Large intestine (tissue), 12 donors: ENCODE measurements at places on chromosomes 7 and 10.
A peak's percentile ranks its signal among the peaks of the same experiment; 100 is the strongest.

DNA sequence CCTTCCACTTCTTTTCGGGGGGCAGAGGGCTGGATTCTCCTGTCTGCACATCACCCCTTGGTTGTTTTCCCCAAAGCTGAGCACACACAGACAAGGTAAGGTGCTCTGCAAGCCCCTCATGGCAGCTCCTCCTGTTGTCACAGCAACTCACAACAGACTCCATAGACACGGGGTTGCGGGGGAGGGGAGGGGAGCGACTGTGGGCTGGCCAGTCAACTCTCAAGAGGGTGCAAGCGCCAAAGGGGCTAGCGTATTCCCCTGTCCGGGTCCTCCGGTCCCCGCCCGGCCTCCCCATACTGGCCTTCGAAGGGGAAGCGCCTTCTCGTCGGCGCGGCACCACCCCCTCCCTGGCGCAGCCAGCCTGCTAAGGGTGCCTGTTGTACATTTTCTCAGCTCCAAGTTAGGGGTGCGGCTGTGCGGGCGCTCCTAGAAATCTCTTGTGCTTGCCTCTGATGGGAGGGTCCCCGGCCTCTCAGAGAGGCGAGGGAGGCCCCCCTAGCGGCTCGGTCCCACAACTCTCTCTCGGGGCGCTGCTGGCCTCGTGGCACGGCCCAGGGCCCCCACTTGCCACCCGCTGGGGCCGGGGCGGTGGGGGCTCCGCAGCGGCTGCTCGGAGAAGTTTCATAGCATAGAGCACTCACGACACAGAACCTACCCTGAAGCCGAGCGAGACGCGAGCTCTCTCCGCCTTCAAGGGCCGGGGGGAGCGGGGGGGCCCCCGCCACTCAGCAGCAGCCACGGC, 498 bp downstream of the RHOBTB1 start:
- peak; percentile 74 for DNase-seq

DNA sequence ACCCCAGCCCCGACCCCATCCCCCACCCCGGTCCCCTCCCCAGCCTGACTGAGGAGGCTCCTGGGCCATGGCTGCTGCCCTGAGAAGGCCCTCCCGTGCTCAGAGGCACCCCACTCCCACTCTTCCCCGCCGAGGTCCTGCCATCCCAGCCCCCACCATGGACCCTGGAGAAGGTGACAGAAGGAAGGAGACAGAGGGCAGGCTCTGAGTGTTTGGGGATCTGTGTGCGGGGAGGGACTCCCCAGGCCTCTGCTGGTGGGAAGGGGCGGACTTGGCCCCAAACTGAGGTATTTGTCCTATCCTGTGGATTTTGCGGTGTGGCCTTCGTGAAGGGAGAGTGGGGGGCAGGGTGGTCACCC, 53.4 kb downstream of the PWWP2B start:
- no peak for DNase-seq

DNA sequence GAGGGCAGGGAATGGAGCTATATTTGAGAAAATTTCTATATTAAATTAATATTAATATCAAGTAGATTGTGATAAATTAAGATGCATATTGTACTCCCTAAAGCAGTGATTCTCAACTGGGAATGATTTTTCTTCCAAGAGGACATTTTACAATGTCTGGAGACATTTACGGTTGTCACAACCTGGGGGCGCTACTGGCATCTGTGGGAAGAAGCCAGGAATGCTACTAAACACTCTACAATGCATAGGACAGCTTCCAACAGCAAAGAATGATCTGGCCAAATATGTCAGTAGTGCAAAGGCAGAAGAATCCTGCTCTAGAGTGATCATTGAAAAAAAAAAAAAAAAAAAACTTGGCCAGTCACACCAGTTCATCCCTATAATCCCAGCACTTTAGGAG, 100.0 kb downstream of the LSM5 start:
- DNase-seq, result no peak

DNA sequence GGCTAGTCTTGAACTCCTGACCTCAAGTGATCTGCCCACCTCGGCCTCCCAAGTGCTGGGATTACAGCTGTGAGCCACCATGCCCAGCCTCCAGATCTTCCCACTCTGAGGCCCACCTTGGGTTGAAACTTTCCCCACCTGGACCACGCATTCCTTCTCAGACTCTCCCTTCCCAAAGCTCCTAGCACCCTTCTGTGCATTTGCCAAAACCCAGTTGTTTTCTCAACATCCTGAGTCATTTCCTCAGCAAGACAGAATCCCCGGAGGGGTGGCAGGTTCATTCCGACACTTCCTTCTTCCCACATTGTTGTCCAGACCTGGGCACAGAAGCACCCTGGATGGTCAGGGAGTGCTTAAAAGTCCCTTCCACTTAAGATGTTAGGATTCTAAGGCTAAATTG, 28.9 kb downstream of the BAG3 start:
- no peak for DNase-seq

GRCh38 chr10:117503244-117504205, 39.0 kb upstream of the EMX2 start:
- DNase-seq, result no peak

GRCh38 chr7:73602721-73603651, 21.3 kb downstream of the MLXIPL start:
- no peak for DNase-seq

DNA sequence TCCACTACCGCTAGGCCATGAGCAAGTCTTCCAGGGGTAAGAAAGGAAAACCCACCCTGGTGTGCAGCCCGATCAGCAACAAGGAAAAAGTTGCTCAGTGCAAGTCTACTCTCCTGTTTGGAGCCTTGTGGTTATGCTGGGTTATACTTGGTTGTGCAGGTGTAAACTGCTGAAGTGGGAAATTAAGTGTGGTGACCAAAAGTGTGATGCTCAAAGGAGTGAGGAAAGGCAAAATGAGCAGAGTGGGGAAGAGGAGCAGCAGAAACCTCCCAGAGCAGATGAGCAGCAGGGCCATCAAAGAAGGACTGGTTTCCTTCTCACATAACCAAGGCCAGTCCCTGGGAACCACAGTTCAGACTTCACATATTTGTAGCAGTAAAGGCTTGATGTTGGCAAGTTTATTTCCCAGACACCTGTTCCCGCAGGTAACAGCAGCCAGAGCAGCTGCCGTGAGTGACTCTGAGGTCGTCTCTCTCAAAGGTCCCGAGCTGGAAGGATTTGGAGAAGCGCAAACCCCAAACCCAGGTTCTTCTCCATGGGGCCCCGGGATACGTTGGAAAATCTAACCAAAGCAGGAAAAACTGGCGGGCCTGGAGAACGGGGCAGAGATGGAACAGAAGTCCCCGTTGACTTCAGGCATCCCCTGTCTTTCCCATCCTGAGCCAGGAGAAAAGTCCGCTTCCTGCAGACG, 607 bp upstream of the SMO start:
- no peak for DNase-seq

DNA sequence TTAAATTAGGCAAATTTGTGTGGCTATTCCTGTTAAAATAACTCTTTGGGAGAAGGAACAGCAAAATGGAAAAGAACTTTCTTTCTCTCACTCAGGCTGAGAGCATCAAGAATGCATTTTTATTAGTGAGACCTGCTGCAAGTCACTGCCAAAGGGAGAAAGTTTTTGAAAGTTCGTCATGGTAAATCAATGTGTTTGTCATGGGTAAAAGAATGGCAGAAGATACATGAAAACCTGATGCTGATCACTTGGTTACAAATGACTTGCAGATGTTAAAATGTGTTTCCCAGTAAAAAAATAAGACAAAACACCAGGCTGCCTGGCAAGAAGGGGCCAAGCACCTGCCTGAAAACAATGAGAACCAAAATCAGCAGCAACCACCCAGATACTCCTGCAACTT, 484.7 kb upstream of the NRP1 start:
- no peak for DNase-seq

DNA sequence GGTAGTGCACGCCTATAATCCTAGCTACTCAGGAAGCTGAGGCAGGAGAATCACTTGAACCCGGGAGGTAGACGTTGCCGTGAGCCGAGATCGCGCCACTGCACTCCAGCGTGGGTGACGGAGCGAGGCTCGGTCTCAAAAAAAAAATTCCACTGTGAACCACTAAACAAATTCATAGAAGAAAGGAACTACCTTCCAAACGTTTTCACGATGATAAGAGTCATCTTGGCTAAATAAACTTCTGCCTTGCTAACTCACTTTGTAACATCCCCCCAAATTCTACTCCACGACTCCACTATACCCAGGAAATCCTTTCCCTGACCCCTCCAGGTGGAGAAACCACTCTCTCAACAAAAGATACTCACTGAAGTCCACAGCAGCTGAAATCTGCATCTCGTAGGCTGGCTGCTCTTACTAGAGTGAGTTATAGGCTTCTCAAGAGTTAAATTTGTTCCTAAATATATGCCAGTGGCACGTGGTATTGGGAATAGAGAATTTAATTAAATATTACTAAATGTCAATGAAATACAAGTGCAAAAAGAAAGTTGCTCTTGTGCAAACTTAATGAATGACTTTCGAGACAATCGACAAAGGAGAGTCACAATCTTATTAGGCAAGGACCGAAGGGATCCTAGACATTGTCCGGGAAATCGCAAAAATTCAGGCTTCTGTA, 1.6 kb upstream of the GTF2I start:
- no peak for DNase-seq

- no peak for DNase-seq
Measured at GRCh38 chr7:209906-210305, 17.5 kb downstream of the FAM20C start.

- DNase-seq, result no peak
Measured at GRCh38 chr10:25024528-25024927, 8.1 kb downstream of the THNSL1 start.

DNA sequence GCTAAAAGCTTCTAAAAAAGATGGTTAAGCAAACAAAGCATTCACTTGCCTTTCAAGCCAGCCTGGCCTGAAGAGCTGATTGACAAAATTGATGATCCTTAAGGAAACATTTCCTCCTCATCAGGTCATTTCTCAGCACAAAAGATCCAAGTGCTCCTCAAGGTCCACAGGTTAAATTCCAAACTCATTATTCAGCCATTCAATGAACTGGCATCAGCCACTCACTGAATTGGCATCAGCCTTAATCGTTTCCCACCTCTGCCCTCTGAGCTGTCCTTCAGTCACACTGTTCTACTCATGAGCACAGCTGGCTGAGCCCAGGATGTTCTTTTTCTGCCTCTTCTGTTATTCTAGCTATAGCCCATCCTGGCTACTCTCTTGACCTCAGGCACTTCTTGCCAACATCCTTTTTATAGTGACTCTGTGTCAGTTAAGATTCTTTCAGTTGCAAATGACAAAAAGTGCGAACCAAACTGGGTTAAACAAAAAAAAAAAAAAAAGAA, 147.5 kb downstream of the RAB11FIP2 start:
- DNase-seq, result no peak
